ENCODE measurements at places on chromosomes 11 and 22.

GRCh38 chr11:81772166-81772565 lies 961.5 kb downstream of the FAM181B start:
- H3K27ac ChIP-seq, result no peak overlapping the region
- DNase-seq, result no peak
- H3K4me3 ChIP-seq, result no peak overlapping the region
- H3K36me3 ChIP-seq, result no peaks in the 10 kb centered on the region
- no peaks in the 10 kb centered on the region for H3K27me3 ChIP-seq

DNA sequence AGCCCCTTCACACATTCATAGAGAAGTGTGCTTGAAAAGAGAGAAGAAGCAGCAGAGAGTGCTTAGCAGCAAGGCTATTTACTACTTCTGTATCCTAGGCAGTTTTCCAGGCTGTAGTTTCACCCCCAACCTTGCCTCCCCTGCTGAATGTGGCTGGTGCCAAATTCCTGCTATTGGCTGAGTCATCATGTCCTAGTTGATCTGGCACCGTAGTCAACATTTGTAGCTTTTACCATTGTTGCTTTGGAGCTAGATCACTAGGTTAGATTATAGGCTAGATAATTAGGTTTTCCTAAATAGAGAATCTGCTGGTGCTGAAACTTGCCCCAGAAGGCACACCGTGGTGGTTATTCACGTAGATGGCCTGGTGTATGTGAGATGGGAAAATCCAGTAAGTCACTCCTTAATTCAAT lies 32.7 kb downstream of the ARHGAP42 start:
- no peaks in the 10 kb centered on the region for H3K36me3 ChIP-seq
- no peak overlapping the region for H3K4me3 ChIP-seq
- H3K4me1 ChIP-seq, result no peaks in the 10 kb centered on the region

DNA sequence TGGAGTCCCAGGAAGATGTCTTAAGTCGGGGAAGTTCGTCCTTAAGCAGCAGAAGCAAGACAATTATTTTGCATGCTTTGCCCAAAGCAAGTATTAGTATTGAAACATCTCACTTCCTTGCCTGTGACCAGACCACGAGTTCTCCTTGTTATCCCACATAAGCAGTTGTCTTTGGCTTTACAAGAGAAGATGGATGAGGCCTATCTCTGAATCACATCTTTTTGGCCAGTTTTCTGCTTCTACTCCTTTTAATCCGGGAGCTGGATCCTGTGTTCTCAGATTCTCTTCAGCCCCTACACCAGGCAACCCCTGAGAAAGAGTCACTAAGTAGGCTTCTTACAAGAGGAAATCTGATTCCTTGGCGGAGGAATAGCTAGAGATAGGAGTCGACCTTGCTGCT lies 2.1 kb downstream of the SYT9 start:
- H3K4me3 ChIP-seq, result no peak overlapping the region
- H3K27me3 ChIP-seq, result peaks cover 4% of the 10 kb centered on the region
- no peaks in the 10 kb centered on the region for H3K4me1 ChIP-seq
- DNase-seq, result no peak

- DNase-seq, result no peak
- H3K4me1 ChIP-seq, result peaks cover 31% of the 10 kb centered on the region
- no peak overlapping the region for H3K4me3 ChIP-seq
- H3K27ac ChIP-seq, result no peak overlapping the region
- H3K27me3 ChIP-seq, result no peaks in the 10 kb centered on the region
These were observed 2.2 kb downstream of the PLCB3 start for GRCh38 chr11:64253481-64253880.

- no peaks in the 10 kb centered on the region for H3K4me1 ChIP-seq
- no peak overlapping the region for H3K4me3 ChIP-seq
- H3K27me3 ChIP-seq, result no peaks in the 10 kb centered on the region
These were observed 99.0 kb downstream of the LARGE1 start for GRCh38 chr22:33821290-33821689.

GRCh38 chr22:27885977-27886842 lies 32.8 kb downstream of the PITPNB start:
- DNase-seq, result peak; percentile 30
- H3K36me3 ChIP-seq, result peaks cover 27% of the 10 kb centered on the region
- no peaks in the 10 kb centered on the region for H3K27me3 ChIP-seq
- H3K4me3 ChIP-seq, result no peak overlapping the region

DNA sequence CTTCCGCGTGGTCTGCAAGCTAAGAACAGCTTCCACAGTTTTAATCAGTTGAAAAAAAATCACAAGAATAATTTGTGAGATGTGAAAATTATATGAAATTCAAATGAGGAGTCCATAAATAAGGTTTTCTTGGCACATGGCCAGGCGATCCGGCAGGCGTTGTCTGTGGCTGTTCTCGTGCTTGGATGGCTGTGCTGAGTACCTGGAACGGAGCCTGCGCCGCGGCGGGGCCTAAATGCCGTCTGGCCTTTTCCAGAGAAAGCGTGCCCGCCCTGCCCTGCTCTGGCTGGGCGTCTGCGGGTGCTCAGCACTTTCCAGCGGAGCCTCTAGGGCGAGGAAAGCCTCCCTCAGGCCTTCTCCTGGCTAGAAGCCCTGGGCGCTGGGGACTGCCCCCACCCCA lies 41.8 kb downstream of the OSBPL5 start:
- no peaks in the 10 kb centered on the region for H3K36me3 ChIP-seq
- H3K4me1 ChIP-seq, result no peaks in the 10 kb centered on the region
- no peak overlapping the region for H3K27ac ChIP-seq
- DNase-seq, result no peak
- H3K4me3 ChIP-seq, result no peak overlapping the region

DNA sequence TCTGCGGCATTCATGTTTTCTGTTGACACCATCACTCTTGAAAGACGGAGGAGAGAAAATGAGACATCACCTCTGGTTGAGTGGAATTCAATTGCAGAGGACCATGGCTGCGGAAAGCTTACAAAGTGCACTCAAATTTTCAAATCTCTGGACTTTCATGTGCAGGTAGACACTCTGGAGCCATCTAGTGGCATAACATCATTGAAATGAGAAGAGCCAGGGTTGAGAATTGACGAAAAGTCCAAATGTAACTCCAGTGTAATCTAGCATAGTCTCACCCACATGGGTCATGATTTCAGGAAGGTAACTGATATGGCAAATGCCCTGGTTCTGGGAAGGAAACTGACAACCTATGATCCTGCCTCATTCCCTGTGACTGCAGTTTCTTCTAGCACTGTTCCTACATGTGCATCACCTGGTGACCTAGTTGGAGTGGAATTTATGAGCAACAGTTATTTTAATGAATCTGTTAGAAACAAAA lies 687.8 kb downstream of the KCNA4 start:
- H3K27ac ChIP-seq, result no peak overlapping the region
- H3K4me1 ChIP-seq, result no peaks in the 10 kb centered on the region
- no peak for DNase-seq
- H3K4me3 ChIP-seq, result no peak overlapping the region

All from CD4-positive, alpha-beta memory T cell (primary cell).